ENCODE measurements at places on chromosomes 11 and 22. TPM values are rescaled to one million over a fixed set of nuclear protein-coding genes. Genes with fewer than 3 reads are reported as not detected.

SYCE3 gene
- not detected for total RNA-seq

MRE11 gene
- total RNA-seq, result 11.6 TPM

OR4A15 gene
- total RNA-seq, result not detected

CSF2RB gene
- total RNA-seq, result 4.5 TPM

FOLR1 gene
- total RNA-seq, result 0.28 TPM

MS4A7 gene
- not detected for total RNA-seq

CHRM1 gene
- not detected for total RNA-seq

SDHAF2 gene
- total RNA-seq, result 38.0 TPM

SLC22A8 gene
- total RNA-seq, result not detected

CCDC188 gene
- total RNA-seq, result 0.38 TPM

OR4C13 gene
- not detected for total RNA-seq

OVCH2 gene
- total RNA-seq, result not detected

RTN4R gene
- 0.58 TPM for total RNA-seq

CBL gene
- 5.6 TPM for total RNA-seq

PRODH gene
- not detected for total RNA-seq

MMP27 gene
- not detected for total RNA-seq
